Stimulated activated CD8-positive, alpha-beta memory T cell treated with anti-CD3 and anti-CD28 coated beads, Interleukin-4, amount 100 ng/mL, for 1 hour (primary cell): ENCODE measurements at places on chromosomes 6 and 20.

- DNase-seq: no peak
Measured at GRCh38 chr20:61483336-61484067, 231.4 kb downstream of the CDH4 start.

GRCh38 chr6:46491628-46492547, 639 bp upstream of the RCAN2 start:
- DNase-seq: no peak

GRCh38 chr20:59903621-59904020, 29.8 kb downstream of the SYCP2 start:
- DNase-seq: no peak

DNA sequence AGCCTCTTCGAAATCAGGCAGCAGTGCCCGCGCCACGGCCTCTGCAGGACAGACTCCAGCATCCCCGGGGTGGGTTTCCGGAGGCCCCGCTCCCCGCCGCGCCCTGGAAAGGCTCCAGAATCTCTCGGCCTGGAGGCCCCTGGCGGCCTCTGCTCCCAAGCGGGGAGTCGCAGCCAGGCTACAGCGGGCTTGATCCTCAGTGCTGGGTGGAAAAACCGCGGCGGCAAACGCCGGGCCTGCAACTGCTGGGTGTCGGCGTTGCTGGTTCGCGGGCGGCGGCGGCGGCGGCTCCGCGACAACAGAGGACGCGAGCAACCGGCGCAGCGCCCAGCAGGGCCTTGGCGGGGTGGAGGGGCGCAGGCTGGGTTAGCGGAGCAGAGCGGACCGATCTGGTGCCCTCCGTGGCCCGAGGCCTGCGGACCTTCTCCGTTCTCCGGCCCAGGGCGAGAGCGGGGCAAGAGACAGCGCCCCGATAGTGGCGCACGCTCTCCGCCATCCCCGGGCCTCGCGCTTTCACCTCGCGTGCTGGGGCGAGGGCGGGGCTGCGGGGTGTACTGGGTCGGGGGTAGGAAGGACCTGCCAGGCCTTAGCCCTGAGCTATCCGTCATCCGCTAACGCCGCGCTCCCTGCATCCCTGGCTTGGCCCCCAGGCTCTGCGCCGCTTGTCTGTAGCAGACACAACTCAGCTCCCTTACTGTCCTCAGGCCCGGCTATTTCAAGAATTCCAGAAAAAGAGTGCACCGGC, 3.4 kb upstream of the ZNF292 start:
- DNase-seq: peak; percentile 20

GRCh38 chr6:161094955-161095354, 103.4 kb downstream of the MAP3K4 start:
- no peak for DNase-seq

DNA sequence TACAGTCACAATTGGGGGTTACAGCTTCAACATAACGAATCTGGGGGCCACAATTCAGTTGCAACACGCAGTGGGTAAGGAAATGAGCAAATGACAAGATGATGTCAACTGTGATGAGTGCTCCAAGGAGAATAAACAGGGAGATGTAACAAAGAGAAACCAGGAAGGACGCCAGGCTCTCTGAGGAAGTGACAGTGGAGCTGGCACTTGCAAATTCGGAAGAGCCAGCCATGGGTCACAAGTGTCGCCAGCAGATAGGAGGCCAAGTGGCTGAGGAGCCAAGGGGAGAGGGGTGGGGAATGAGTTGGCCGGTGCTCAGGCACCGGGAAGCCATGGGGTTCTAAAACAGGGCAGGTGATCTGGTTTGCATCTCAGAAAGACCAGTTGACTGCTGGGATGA, 136.4 kb downstream of the EYA2 start:
- DNase-seq: no peak

DNA sequence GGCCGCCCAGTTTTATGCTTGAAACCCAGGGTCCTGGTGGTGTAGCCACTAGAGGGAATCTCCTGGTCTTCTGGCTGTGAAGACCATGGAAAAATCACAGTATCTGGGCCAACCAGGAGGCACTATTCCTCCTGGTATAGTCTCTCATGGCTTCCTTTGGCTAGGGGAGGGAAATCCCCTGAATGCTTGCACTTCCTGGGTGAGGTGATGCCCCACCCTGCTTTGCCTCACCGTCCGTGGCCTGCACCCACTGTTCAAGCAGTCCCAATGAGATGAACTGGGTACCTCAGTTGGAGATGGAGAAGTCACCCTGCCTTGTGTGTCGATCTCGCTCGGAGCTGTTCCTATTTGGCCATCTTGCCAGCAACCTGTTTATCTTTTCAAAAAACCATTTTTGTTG, 10.1 kb upstream of the ZNF337 start:
- DNase-seq: no peak

DNA sequence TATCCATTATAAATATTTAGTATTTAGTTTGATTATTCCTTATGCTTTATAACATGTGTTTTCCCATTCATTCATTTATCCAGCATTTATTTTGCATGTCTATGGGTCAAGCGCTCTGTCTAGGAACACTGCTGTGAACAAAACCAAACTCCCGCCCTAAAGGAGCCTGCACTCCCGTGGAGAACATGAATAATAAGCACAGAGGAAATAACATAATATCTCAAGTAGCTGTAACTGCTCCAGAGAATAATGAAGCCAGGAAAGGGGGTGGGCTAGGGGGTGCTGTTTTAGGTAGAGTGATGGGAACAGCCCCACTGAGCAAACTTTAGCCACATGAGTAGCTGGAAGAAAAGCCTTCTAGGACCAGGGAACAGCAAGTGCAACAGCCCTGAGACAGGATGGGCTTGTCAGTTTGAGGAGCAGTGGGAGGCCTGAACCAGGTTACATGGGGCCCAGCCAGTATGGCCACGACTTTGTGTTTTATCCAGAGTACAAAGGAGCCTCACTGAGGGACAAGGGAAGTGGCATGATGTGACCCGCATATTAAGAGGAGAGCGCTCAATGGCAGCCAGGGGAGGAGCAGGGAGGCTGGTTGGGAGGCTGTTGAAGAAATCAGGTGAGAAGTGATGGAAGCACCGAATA, 24.4 kb upstream of the PRND start:
- no peak for DNase-seq

DNA sequence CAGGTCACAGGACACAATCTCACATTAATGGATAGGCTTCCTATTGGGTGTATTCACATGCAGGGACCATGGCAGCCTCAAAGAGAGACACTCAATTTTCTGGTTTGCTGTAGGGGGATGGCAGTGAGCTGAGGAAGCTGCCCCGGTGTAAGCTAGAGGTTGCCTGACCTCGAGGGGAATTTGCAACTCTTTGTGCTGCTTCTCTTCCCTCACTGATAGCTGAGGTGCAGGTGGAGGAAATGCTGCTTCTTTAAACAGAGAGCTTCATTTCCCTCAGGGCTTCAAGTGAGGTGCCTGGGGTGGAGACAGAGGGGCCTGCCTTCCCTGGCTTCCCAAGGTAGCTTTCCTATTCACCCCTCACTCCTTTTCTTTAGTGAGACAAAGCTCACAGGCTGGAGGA, 151.9 kb downstream of the CD83 start:
- DNase-seq: no peak

GRCh38 chr20:25319241-25320034, 71.2 kb downstream of the ABHD12 start:
- DNase-seq: no peak

DNA sequence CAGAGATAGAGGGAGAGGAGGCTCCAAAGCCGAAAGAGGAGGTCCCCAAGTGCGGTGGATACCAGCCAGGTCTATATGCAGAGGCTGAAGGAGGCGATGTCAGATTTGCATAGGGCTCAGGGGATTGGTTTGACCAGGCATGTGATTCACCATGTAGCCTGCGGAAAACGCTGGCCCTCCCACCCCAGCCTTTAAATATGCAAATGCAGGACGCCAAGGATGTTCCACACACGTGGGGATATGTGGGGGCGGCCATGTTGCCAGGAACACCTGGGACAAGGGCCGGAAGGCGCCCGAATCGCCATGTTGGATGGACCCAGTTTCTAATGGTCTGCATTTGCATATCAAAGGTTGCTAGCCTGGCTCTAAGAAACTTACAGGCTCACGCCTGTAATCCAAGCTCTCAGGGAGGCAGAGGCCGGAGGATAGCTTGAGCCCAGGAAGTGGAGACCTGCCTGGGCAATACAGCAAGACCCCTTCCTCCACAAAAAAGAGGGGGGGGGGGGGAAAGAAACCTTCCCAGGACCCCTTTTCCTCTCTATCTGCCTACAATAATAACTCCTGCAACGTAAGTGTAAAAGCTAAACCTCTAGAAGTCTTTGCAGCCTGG, 110.5 kb downstream of the TULP4 start:
- no peak for DNase-seq

DNA sequence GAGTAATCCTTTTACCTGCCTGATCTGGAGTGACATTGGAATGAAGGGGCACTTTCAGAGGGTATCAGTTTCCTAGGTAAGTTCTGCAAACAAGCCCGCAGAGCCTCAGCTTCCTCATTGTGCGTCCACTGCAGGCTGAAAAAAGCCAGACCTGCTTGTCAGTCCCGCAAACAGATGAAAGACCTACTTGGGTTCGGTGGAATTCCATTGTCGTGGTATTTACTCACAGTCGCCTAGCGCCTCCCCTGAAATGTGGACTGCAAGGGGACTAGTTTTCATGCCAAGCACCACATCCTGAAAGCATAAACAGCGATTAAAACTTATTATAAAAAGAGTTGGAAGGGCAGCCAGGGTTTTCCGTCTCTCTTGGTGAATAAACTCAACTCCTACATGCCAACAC, 121.5 kb downstream of the PAX1 start:
- no peak for DNase-seq

- no peak for DNase-seq
Measured at GRCh38 chr6:4805553-4806336, 29.5 kb downstream of the CDYL start.

GRCh38 chr6:104940238-104940892, 16.5 kb upstream of the LIN28B start:
- DNase-seq: no peak
